CMK (cell line): ENCODE measurements at places on chromosomes 7 and 10.

GRCh38 chr10:63337455-63338251, 128.1 kb downstream of the JMJD1C start:
- DNase-seq = no peak

- DNase-seq = no peak
Observed at GRCh38 chr10:112184379-112184778, 814 bp upstream of the GPAM start.

GRCh38 chr10:45438466-45439090, 64.6 kb downstream of the ALOX5 start:
- DNase-seq = no peak

GRCh38 chr10:133400624-133401424, 6.9 kb downstream of the MTG1 start:
- no peak for DNase-seq

GRCh38 chr7:129870668-129871067, 82.1 kb downstream of the UBE2H start:
- no peak for DNase-seq

DNA sequence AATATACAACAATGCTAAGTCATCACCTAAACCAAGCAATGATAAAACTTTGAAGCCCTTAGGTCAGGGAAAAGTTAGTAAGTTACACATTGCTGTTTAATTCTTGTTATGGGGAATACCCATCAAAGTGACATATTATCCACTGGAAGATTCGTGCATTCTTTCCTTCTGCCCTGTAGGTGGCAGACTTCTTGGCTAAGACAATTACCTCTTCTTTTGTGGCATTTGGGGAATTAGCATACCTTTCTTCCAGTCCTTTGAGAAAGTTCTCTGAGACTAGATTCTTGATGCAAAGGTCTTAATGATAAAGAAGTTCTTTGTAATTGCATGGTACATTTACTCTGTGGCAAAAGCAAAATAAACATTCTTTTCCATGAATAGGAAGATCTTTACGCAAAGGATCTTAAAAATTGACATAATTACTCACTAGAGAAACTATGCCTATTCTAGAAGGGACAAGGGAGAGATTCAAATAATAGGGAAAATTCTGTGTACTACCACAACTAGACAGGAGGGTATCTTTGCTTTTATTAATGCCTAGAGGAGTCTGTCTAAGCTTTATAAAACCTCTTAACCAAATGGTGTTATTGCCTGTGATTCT, 395.9 kb downstream of the GRM8 start:
- DNase-seq = no peak

DNA sequence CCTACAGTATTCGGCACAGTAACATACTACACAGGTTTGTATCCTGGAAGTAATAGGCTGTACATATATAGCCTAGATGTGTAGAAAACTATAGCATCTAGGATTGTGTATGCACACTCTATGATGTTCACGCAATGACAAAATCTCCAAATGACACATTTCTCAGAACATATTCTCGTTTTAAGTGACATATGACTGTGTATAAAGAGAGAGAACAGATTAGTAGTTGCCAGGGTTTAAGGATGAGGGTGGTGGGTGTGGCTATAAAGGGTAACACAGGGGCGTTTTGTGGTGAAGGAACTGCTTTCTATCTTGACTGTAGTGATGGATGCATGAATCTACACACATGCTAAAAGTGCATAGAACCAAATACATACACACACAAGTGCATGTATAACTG, 101.2 kb downstream of the ARL4A start:
- no peak for DNase-seq

- DNase-seq = no peak
Observed at GRCh38 chr10:123639131-123639530, 27.0 kb upstream of the GPR26 start.

GRCh38 chr7:16060502-16060901, 360.8 kb downstream of the CRPPA start:
- no peak for DNase-seq

- no peak for DNase-seq
Observed at GRCh38 chr7:99021941-99022560, 121.9 kb downstream of the SMURF1 start.

GRCh38 chr7:22364900-22365299, 7.9 kb upstream of the RAPGEF5 start:
- no peak for DNase-seq

DNA sequence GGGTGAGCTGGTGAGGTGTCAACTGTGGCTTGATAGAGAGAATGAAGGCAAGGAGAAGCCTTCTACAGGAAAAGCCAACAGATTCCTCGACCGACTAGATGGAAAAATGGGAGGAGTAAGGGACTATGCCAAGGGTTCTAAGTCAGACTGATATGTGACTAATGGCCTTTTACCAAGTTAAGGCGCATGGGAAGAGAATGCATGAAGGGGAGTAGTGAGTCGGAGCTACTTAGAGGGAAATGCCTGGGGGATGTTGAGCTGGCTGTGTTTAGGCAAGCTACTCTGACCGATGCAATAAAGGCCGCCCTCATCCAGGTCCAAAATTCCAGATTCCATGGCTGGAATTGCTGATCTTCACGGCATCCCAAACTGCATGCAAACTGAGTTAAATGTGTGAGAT, 48.2 kb downstream of the APBB1IP start:
- no peak for DNase-seq

DNA sequence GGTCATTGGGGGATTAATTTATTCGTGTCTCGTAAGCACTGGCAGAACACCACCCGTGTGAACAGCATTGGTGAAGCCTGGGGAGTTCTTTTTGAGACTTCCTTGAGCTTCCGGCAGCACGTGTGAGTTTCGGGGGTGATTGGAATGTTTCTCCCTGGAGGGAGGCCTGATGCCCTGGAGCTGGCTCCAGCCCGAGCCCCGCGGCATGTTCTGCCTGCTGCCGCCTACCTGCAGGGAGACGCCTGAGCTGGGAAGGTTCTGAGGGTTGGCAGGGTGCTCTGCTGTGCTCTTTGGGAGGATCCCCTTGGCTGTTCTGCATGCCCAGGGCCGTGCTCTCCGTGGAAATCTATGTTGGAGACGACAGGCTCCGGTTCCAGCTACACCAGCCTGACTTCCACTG, 159.3 kb downstream of the MGMT start:
- no peak for DNase-seq

- DNase-seq = no peak
Observed at GRCh38 chr7:92589056-92589455, 1.1 kb downstream of the FAM133B start.

DNA sequence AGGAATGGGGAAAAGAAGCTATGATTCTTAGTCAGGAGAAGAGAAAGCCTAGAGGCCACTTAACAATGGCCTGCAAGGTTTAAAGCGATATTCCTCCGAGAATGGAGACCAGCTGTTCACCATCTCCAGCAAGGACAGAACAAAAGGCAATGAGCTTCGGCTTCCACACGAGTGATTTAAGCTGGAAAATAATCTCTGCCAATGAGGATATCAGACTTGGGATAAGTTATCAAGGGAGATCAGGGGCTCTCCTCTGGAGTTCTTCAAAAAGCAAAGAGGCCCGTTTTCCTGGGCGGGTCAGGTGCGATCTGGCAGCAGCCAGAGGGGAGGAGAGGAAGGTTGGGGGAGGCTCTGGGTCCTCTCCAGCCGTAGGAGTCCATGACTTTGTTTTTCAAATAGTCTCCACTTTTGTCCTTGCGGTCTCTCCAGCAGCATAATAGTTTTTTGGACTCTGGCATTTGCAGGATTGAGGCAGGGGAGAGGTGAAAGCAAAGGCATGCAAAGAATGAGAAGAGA, 211.3 kb downstream of the SKIDA1 start:
- DNase-seq = no peak

- no peak for DNase-seq
Observed at GRCh38 chr10:63497321-63497720, 23.9 kb upstream of the REEP3 start.

GRCh38 chr7:91064938-91065337, 199.3 kb upstream of the FZD1 start:
- DNase-seq = no peak

GRCh38 chr10:4867520-4868356, 41.7 kb downstream of the AKR1E2 start:
- peak; percentile 81 for DNase-seq

DNA sequence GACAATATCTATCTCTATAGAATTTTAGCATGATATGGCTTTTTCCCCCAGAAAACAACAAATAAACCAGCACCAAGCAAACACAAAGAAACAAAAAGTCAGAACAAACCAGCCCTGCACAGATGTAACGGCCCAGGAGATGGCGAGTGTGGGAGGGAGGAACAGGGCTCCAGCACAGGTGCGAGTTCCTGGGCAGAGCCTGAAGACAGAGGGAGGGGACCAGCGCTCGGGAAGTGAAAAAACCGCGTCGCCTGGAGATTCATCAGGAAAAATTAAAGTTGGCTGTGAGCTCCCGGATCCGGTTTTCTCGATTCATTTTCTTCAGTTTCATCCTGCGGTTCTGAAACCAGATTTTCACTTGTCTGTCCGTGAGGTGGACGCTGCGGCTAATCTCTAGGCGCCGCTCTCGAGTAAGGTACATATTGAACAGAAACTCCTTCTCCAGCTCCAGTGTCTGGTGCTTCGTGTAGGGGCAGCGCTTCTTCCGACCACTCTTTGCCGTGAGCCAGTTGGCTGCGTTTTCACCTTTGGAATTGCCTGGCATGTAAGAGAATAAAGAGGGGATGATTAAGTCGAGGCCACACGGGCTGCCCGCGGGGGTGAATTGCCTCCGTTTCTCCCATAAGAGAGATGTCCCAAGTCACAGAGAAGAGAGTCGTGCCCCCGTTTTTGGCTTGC, 2.3 kb downstream of the HOXA10 start:
- DNase-seq = no peak

DNA sequence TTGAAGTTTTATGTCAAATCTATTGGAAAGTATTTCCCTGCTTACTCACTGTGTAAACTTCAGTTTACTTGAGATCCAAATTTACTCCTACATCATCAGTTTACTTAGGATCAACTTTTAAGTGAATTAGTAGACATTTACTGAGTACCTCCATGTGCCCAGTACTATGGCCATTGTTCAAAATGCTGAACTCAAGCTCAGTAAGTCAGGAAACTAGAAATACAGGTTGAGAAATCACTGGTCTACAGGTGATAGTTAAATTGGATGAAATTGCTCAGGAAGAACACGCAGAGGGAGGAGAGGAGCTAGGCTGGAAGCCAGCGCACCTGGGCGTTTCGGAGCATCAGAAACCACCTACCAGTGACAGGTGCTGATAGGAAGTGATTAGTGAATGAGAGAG, 25.5 kb upstream of the EBLN1 start:
- no peak for DNase-seq

- DNase-seq = no peak
Observed at GRCh38 chr7:30469303-30469702, 9.3 kb downstream of the NOD1 start.

- no peak for DNase-seq
Observed at GRCh38 chr7:4058158-4058557, 623.9 kb upstream of the FOXK1 start.

- no peak for DNase-seq
Observed at GRCh38 chr10:101031796-101032636, 982 bp downstream of the SFXN3 start.

- DNase-seq = no peak
Observed at GRCh38 chr7:54831046-54831643, 72.1 kb upstream of the SEC61G start.

GRCh38 chr10:387909-388660, 252.8 kb downstream of the ZMYND11 start:
- DNase-seq = no peak

- DNase-seq = no peak
Observed at GRCh38 chr10:119748871-119749270, 23.0 kb downstream of the INPP5F start.

GRCh38 chr7:26346611-26347203, 55.0 kb downstream of the SNX10 start:
- no peak for DNase-seq

- no peak for DNase-seq
Observed at GRCh38 chr7:24786941-24787340, 29.7 kb upstream of the GSDME start.

GRCh38 chr7:71385330-71385729, 253.4 kb downstream of the GALNT17 start:
- DNase-seq = no peak

DNA sequence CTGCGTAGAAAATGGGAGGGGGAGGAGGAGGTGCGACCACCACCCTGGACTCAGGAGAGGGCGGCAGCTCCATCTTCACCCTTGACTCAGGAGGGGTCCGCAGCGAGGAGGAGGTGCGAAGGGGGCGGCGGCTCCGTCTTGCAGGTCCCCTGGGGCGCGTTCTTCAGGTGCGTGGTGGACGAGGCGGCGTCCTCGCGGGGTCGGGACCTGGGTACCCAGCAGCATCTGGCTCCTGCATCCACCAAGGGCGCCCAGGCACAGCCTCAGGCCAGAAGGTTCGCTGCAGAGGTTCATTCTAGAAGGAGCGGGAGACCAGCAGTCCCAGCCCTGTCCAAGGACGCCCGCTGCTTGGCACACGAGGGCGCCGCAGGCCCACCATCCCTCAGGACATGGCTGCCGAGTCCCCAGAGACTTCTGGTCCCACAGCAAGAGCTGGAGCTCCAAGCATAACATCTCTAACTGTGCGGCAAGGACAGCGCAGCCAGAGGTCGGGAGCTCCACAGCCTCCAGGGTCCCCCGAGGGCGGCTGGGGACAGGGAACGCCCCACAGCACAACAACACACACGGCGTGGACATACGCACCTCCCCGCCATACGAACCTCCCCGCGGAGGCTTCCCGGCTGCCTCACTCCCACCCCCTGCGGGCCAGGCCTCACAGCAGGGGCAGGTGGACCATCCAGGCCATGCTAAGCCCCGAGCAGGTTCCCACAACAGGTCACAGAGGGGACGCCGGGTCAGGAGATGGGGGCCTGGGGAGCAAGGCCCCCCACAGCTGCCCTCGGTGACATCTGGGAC, 16.8 kb upstream of the DPYSL4 start:
- DNase-seq = no peak

DNA sequence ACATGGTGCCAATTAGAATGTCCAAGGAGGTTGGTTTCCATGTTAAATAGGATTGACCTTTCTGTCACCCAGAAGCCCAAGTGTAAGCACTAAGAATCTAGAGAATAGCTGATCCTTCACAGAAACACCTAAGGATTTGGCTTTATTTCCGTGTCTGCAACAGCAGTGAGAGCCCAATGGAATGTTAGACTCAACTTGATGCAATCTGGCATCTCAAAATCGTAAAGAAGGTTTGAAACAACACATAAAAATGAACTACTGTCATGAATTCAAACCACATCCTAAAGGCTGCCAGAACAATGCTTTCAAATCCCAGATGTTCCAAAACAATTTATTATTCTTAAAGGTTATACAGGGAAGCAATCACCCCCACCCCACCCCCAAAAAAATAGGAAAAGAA, 18.6 kb downstream of the PPP1R3C start:
- DNase-seq = no peak

- no peak for DNase-seq
Observed at GRCh38 chr10:44186150-44186549, 198.7 kb downstream of the CXCL12 start.

GRCh38 chr10:17784688-17785087, 24.5 kb upstream of the MRC1 start:
- no peak for DNase-seq

GRCh38 chr7:70997261-70997660, 134.7 kb upstream of the GALNT17 start:
- DNase-seq = no peak

GRCh38 chr7:26989897-26990670, 105.7 kb downstream of the HOXA1 start:
- no peak for DNase-seq
